ENCODE measurements at places on chromosomes 1 and 21.
A peak's percentile ranks its signal among the peaks of the same experiment; 100 is the strongest.

DNA sequence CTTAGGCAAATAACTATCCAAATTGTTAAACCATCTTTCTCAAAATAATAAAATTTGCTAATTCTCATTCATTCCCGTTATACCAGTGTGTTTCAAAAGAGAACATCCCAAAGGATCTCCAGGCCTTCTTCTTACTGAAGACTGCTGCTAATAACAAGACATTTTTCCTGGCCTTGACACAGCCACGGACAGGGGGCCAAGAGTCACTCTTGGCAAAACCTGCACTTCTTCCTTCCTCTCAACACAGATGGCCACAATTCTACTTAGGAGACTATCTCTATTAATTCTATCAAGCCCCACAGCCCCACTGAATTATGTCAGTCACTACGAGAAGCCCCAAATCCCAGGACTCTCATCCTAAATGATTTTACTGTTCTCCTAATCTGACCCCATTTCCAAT is 86.0 kb downstream of the EVI5 start:
- DNase-seq = no peak

DNA sequence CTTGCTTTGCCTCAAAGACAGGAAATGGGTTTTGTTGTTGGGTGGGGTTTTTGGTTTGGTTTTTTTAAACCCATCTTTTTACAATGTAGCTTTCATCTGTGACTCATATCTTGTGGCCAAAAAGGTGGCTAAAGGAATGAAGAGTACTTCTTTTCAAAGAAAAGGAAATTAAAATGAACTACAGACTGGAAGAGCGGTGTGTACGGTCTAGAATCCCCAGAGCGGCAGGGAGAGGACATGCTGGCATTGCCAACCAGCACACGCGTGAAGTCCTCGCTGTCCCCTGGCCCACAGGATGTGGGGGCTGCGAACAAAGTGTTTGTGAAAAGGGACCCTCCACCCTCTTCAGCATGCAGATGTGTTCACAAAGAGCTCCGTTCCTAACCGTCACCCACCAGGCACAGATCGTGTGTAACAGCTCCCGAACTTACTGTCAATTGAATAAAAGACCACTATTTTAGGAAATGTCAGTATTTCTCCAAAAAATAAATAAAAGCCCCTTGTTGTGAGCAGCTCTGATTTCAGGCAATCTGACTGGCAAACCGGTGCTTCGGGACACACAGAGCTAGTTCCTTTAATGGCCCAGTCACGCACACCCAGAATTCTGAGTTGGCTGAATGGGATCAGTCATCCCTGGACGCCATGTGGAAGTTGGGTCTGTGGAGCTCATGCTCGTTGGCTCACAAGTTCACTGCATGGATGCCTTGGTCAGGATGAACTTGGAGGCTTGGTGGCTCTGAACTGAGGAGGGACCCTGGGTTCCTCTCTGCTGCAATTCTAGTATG is 602.9 kb downstream of the NPHP4 start:
- DNase-seq = no peak

DNA sequence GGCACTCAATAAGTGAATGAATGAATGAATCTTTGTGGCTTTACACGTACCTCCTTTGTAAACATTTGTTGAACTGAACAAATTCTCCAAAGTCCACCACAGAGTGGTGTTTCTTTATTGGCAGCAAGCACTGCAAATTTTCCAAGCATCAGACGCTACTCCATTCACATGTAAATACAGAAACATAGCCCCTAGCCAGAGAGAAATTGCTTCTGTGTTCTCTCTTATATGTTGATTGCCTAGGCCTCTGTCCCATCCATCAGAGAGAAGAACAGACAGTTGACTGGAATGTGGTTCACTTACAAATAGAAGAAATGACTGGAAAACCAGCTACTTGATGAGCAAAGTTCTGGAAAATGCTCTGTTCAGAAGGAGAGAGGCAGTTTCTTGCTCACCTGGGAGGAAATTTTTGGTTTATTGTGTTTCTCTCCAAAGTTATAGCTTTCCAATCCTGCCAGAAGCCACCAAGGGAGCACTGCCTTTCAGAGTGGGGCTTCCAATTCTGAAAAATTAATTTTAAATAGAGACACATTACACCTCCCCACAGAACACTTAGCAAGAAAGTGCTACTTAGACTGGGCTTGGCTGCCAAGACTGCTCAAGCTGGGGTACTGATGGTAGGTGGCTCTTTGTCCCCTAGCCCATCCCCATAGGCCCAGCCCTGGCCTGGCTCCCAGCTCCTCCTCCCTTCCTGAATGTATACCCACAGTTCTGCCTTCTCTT is 18.1 kb upstream of the KIRREL1 start:
- DNase-seq = no peak

GRCh38 chr21:16794950-16795349 is 717.9 kb upstream of the CXADR start:
- no peak for DNase-seq

DNA sequence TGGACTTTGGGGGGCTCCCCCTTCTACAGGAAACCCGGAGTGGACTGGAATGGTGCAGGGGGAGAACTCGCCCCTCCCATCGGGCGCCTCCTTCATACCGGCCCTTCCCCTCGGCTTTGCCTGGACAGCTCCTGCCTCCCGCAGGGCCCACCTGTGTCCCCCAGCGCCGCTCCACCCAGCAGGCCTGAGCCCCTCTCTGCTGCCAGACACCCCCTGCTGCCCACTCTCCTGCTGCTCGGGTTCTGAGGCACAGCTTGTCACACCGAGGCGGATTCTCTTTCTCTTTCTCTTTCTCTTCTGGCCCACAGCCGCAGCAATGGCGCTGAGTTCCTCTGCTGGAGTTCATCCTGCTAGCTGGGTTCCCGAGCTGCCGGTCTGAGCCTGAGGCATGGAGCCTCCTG is at the start of gene TNFRSF14:
TNFRSF14 (plus strand) TSS at position 95 of the 401 bp plus-strand sequence; CDS start at position 389, 294 bp downstream.
- peak; percentile 61 for DNase-seq

GRCh38 chr1:44810101-44810761 is 1.9 kb downstream of the BTBD19 start:
- peak; percentile 80 for DNase-seq

- no peak for DNase-seq
These were observed 31.4 kb upstream of the DENND1B start for GRCh38 chr1:197806718-197807117.

Data from body of pancreas (tissue), 4 donors.